ENCODE measurements at places on chromosomes 3 and 15.

GRCh38 chr3:115968871-115969270 lies 345.6 kb downstream of the GAP43 start:
- no peak for DNase-seq

DNA sequence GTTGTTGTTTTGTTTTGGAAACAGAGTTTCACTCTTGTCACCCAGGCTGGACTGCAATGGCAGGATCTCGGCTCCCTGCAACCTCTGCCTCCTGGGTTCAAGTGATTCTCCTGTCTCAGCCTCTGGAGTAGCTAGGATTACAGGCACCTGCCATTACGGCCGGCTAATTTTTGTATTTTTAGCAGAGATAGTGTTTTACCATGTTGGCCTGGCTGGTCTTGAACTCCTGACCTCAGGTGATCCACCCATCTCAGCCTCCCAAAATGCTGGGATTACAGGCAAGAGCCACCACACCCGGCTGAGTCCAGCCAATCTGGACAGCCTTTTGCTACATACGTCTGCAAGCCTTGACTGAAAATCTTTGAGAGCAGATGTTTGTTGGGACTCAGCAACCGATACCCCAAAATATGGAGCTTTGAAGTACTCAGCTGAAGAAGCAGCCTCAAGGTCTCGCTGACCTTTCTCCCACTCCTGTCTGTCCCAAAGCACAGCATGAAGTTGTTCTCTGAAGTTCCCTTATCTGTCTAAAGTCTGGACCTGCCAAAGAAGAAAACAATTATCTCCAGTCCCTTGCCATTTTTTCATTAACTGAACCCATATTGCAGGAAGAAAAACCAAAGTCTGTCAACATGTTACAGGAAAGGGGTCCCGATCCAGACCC lies 9.6 kb upstream of the NUP210 start:
- DNase-seq: no peak

GRCh38 chr15:46918462-46919140 lies 798.7 kb upstream of the SEMA6D start:
- DNase-seq: no peak

DNA sequence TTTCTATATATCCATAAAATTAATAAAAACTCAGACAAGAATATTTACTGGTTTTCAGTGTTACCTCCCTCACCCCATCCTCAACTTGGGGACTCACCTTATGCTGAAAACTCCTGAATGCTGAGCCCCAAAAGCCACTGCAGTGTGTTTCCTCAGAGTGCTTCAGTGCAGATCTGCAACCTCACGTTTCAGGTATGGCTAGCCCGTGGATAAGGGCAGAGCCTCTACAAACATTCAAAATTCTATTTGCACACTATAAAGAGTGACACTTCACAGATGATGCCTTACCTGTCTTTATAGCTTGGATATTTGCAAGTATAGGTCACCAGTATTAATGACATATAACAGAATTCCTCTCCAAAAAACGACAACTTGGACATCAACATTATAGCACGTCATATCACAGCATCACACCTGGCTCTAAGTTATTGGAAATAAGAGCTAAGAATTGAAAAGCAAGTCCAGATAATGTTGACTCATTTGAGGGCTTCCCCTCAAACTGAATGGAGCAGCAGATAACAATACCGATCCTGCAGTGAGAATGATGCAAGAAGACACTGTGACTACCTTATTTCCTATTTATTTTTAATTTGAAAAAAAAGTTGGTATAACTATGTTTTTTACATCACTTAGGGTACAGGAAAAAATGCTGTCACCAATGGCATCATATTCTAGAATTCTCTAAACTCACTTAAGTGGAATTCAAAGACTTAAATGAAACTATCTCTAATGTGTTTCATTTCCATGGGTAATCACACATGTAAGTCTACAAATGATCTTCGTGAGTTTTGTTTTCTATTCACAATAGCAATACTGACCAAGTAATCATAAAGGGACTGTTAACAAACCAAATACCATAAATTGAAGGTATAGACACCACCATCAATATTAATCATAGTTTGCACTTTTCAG lies 40.7 kb upstream of the RSL24D1 start:
- DNase-seq: no peak

- no peak for DNase-seq
Observed at GRCh38 chr15:57183041-57183440, 193.3 kb upstream of the CGNL1 start.

DNA sequence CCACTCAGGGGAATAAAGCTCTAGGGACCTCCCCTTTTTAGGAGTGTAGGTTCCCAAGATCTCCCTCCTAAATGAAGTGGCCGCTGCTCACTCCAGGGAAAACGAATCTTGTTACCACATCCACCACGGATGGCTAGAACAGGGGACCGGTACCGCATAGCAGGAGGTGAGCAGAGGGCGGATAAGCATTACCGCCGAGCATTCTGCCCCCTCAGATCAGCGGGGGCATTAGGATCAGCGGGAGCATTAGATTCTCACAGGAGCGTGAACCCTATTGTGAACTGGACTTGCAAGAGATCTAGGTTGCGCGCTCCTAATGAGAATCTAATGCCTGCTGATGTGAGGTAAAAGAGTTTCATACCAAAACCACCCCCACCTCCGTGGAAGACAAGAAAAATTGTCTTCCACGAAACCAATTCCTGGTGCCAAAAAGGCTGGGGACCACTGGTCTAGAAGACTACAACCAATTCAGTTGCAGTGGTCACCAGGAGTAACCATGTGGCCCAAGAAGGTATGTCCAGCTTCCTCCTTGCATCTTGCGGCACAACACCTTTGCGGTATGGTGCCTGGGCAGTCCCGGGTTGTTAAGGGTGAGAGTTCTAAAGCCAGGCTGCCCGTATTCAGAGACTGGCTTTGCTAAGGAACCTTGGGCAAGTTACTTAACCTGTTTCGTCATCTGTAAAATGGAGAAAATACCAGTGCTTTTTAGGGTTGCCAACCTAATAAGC lies 1.1 kb upstream of the SS18L2 start:
- no peak for DNase-seq

GRCh38 chr3:128322030-128323022 lies 144.4 kb downstream of the DNAJB8 start:
- DNase-seq: no peak

DNA sequence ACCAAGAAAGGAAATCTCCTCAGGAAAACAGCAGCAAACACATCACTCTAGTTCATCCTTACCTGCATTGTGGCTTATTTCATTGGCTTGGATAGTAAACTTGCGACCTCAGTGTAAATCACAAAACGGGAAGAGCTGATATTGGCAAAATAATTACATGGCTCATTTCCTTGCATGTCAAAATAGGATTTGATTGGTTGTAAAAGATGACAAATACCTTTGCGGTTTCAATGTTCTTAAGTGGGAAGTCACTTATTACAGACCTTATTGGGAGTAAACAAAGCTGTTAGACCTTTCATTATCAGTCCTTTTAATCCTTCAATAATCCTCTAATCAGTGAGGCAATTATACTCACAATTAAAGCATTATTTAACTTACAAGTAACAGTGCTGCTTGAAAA lies 590.6 kb downstream of the MAGI1 start:
- no peak for DNase-seq

DNA sequence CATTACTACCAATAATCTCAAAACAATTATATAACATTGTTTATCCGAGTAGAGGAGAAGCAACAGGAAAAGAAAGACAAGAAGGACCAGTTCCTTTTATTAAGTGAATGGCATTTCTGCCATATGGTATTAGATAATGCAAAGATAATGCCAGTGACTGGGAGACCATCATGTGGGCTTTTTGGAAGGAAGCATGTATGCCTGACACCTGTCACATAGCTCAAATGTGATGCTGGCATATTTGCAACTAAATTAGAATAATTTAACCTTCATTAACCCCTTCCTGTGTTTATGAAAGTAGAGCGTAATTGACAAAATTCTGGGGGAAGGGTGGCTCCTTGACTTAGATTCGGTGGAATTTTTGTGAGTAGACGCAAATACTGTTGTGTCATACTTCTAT lies 733.0 kb downstream of the TUSC7 start:
- DNase-seq: no peak

GRCh38 chr3:123791417-123791816 lies 92.7 kb downstream of the MYLK start:
- no peak for DNase-seq

DNA sequence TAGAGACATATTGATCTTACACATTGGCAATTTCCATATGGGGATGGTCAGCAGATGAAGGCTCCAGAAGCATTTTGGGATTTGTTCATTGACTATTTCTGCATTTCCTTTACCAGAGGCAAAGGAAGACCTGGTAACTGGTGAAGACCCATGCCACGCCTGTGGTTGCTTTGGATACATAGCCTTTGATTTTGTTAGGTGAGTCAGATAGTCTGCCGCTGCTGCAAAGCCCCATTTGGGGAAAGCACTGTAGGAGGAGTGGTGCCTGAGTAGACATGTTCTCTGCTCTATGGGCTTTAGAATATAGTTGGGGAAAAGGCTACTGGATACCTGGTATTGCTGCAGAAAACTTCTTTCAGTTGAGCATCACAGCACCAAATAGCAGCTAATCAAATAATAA lies 56.8 kb downstream of the TFG start:
- DNase-seq: no peak

DNA sequence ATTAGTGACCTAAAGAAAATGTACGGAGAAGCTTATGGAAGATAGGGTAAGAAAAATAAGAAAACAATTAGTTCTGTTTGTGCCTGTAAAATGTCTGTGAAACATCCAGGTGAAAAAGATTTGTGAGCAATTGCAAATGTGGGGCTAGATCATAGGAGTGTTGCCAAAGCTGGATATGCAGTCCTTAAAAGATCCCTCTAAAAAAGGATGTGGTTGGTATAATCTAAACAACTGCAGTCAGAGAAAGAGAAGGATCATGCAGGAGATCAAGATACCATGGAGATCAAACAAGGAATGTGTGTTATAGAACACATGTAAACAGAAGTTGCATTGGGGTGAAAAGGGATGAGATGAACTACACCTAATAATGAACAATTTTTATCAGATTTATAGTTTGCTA lies 116.8 kb downstream of the ALCAM start:
- no peak for DNase-seq

- DNase-seq: no peak
Observed at GRCh38 chr3:78951342-78951945, 816.4 kb downstream of the ROBO1 start.

DNA sequence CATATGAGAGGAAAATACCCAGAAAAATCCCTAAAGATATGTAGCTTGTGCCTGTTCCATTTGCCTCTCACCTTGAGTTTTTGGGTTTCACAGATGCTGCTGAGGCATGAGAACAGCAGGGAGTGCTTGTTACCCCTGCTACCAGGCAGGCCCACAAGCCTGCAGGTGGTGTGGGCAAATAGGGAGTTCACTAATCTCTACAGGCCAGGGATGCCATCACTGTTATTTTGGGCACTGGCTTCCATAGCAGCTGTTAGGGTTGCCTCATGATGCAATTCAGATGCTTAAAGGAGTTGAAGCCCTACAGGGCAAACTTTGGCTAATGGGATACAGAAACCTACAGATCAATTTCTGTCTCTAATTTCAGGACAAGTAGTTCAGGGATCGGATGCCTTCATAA lies 873.5 kb downstream of the OTOL1 start:
- DNase-seq: no peak

DNA sequence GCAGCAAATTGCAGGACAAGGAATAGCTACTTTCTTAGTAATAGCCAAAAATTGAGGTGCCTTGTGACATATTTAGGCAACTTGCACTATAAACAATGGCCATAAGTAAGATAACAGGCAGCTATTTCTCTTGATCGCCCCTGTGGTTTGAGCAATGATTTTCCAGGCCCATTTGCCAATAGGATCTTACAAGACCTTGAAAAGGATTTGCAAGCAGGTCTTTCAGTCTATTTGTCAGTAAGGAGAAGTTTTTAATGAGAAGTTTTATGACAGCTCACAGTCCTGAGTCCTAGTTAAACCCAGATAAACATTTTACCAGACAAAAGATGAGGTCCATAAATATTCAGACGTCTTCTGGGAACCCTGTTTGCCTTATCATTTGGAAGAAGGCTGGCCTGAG lies 645.5 kb downstream of the RBMS3 start:
- DNase-seq: no peak

DNA sequence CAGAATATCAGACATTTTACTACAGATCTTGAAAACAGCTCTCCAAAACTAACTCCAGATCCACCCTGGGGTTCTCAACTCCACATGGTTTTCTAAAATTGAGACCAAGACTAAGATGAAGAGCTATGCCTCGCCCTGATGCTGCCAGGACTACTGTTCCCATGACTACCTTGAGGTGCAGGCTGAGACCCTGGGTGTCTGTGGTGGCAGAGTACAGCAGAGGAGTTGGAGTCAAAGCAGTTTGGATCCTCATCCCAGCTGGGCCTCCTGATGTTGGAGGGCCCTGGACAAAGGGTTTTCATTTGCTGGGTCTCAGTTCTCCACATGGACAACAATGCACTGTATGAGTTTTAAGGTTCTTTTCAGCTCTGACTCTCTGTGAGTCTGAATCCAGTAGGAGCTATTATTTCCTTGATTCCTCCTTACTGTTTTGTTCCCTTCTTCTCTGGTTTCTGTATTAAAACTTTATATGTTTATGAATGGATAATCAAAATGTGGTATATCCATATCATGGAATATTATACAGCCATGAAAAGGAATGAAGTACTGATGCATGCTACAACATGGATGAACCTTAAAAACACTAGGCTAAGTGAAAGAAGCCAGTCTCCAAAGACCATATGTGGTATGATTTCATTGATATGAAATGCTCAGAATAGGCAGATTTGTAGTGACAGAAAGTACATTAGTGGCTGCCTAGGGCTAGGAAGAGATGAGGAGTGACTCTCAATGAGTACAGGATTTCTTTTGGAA lies 93.0 kb downstream of the CPN2 start:
- DNase-seq: no peak

DNA sequence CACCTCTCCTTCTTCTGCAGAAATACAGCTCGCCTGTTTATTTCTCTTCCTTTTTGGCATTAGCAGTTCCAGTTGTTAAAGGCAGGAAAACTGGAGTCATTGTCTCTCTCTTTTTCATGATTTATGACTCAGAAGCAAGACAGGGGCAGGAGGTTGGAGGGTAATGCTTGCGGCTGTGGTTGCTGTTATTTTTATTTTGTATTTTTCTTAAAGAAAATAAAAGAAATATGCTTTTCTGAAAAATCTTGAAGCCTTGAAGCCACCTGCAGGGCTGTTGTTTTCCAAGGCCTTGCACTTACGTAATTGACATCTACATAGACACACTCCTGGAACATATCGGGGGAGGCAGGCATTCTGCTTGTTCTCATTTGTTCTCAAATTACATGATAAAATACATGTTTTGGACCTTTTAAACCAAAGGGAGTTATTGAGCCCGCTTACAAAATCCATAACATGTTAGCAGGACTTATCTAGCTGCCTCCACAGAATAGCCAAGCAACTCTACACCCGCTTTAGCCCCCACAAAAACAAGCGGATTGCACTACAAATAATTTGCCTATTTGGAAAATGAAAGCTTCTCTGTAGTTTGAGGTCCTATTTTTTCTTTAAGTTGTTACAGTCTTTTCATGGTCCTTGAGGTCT lies 1004.6 kb upstream of the NR2F2 start:
- no peak for DNase-seq

- DNase-seq: no peak
Observed at GRCh38 chr3:179308001-179308400, 14.8 kb upstream of the ZNF639 start.

GRCh38 chr3:122520861-122521260 lies 6.1 kb upstream of the KPNA1 start:
- DNase-seq: no peak
